Diencephalon (tissue), 1 donor: ENCODE measurements at places on chromosomes 7 and 10. TPM values are rescaled to one million over a fixed set of nuclear protein-coding genes. Genes with fewer than 3 reads are reported as not detected.

The ETV1 gene
- total RNA-seq, result 62.5 TPM

The SLC18A3 gene
- total RNA-seq, result 2.8 TPM

The EPHA1 gene
- 7.8 TPM for total RNA-seq

The IL6 gene
- total RNA-seq, result not detected

The ZNF25 gene
- total RNA-seq, result 67.6 TPM
